ENCODE measurements at places on chromosomes 1 and 21. TPM values are rescaled to one million over a fixed set of nuclear protein-coding genes. Genes with fewer than 3 reads are reported as not detected.

The MYCL gene
- 0.44 TPM for total RNA-seq

The NPL gene
- total RNA-seq = 3.1 TPM

The C4BPB gene
- total RNA-seq = not detected

GRCh38 chr1:213947200-213947801 lies 40.5 kb upstream of the PROX1 start:
- no peak for DNase-seq

The RNF115 gene
- 9.8 TPM for total RNA-seq

DNA sequence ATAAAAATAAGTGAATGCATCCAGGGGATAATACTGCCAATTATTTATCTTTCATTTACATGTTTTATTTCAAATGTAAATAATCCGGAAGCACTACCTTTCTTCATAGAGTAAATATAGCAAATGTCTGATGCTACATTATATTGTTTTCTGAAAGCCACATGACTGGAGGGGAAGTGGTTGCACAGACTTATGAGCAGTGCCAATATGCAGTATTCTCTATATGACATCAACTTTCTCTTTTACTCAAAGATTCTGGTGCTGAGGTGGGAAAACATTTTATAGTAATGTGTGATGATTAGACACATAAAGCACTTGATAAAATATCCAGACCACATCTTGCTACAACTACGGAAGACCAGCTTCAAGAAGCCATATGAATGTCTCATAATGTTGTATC lies 314.7 kb downstream of the NEGR1 start:
- DNase-seq = no peak

The BMP8B gene
- total RNA-seq = under 0.01 TPM

DNA sequence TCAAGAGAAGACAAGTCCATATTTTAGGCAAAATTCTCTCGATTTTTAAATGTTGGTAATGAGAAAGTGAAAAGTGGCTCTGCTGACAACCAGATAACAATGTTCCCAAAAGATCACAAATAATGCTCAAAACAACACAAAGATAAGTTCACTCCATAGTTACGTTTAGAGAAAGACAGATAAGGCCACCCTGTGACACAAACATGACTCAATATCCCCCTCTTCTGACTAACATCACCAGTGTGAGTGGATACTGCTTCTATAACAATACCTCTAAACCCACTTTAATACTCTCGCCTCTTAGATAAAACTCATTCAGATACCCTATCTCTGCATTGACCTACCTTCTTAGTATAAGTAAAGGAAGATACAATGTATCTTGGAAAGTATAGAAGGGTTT lies 51.2 kb upstream of the RGS7 start:
- DNase-seq = peak; percentile 76

The PRKAB2 gene
- 3.3 TPM for total RNA-seq

The FMO4 gene
- total RNA-seq = 0.79 TPM

DNA sequence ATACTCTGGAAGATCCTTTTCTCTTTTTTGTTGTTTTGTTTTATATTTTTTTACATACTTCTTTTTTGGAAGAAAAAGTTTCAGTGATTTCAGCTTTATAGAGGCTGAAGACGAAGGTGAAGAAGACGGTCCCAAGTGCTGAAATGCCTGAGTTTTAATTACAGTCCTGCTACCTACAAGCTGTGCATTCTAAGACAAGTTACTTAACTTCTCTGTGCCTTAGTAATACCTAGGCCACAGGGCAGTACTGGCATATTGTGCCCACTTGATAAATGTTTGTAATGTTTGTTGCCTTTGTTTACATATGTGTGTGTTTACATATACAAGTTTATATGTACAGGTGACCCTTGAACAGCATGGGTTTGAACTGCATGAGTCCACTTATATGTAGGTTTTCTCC lies 56.3 kb upstream of the ANGPTL3 start:
- no peak for DNase-seq

- no peak for DNase-seq
Observed at GRCh38 chr21:37210130-37210529, 57.0 kb downstream of the VPS26C start.

- DNase-seq = peak; percentile 44
Observed at GRCh38 chr1:27785781-27786455, 12.9 kb downstream of the STX12 start.

DNA sequence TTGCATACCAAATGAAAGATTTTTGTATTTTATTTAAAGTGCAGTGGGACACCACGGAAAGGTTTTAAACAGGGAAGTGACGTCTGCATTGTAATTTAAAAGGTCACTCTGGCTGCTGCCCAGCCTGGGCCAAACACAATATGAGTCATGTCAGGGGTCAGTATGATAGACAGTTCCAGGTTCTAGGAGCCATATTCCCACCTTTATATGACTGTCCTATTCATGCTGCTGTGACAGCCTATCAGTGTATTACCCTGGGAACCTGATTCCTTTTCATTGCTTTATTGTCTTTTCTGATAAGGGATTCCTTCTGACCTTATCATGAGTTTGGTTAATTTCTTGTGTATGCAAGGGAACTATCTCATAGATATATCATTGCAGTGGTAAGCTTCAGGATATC lies 5.3 kb downstream of the VANGL1 start:
- DNase-seq = peak; percentile 91

DNA sequence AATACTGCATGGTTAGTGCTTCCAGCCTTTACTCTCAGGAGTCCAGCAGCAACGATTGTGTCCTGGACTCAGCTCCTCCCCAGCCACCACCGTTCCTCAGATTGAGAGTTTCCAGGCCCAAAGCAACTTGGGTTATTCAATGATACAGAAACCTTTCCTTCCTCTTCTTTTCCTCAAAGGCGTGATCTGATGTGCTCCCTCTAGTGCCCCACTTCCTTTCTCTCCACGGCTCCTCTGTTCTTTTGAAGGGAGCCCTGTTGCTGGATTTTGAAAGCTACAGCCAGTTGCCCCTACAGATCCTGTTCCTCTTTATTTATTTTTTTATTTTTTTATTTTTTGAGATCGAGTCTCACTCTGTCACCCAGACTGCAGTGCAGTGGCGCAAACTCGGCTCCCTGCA lies 14.1 kb downstream of the CRP start:
- no peak for DNase-seq

The KIF14 gene
- 1.2 TPM for total RNA-seq

DNA sequence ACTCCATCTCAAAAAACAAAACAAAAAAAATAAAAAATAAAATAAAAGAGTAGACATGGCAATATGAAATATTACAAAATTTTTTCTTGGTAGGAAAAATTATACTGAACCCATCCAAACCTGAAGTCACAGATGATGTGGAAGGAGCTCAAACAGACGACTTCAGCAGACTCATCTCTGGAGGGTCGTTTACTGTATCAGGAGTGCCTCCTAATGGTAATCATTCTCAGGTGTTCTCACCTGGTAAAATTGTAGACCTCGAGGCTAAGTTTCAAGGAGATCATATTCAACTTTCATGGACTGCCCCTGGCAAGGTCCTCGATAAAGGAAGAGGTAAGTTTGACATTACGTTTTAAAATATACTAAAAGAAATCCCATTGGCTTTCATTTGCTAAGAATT lies 54.3 kb upstream of the SH3GLB1 start:
- DNase-seq = no peak

DNA sequence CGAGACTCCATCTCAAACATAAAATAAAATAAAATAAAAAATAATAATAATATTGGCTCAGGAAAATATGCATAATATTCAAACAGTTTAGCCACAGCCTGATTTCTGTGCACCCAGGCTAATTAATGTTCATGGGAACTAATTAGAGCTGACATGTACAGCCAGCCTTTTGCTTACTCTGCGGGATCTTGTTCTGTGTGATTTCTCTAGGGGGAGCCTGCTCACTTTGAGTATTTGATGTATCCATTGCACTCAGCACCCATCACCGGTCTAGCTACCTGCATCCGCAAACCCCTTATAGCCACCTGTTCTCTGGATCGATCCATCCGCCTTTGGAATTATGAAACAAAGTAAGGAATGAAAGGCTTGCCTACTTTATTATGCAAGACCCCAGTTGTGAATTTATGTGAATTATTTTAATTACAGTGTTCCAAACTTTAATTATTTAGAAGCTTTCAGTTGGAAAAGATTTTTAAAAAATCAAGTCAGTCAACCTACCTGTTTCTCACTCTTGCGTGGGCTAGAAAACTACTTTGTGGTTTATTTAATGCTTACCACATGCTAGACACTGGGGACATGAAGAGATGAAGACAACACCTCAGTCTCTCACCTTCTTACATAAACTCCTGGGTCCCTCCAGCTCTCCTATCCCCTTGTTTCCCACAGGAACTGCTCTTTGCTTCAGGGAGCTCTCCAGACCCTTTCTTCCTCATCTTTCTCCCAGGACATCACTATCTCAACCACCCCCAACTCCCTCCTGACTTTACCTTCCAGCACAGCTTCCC lies 25.4 kb downstream of the CFAP57 start:
- no peak for DNase-seq

DNA sequence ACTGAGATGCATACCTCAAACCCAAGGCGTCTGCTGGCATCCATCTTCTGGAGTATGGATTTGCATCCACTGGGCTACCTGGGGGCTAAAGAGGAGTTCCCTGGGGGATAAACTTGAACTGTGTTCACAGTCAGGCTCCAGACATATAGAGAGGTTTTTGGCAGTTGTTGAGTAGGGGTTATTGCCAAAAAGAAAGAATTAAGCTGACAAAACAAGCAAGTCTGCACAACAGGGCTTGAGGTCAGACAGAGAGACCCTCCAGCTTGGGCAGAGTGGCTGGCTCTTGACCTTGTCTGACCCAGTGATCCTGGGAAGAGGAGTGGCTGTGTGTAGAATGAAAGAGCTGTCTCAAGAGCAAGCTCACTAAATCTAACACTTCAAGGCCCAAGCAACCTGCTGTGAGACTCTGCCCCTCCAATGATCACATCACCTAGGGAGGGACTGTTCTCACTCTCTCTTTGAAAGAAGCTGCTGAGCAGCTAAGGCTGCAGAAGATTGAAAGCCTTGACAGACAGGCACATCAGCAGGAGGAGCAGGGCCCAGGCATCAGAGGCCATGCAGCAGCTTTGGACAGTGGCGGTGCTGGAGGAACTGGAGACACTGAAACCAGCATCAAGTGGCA lies 61.5 kb downstream of the SYT2 start:
- DNase-seq = no peak

- no peak for DNase-seq
Observed at GRCh38 chr21:16072221-16072620, 342.4 kb downstream of the USP25 start.

Measured in lung microvascular endothelial cell (primary cell).